Renal cortex interstitium (tissue), 15 donors: ENCODE measurements at places on chromosomes 7 and 10. TPM values are rescaled to one million over a fixed set of nuclear protein-coding genes. Genes with fewer than 3 reads are reported as not detected.

- no peak for DNase-seq
Observed at GRCh38 chr10:30114881-30115625, 55.7 kb upstream of the JCAD start.

DNA sequence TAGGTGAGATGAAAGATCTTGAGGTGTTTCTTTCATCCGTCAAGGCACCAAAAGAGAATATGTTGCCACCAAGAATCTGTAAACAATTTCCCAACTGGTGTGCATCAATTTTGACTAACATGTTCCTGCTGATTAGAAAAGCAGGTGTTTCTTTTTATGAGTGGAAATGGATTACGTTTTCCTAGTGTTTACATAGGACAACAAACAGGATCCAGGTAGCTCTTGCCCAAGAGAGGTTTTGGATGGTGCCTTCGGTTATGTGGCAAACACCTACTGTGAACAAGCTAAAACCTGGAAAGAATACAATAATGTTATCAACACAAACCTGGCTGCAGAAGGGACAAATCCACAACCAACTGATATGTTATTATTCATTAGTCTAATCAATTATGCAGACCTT is 53.6 kb upstream of the WNT16 start:
- no peak for DNase-seq

GRCh38 chr7:83957333-83957732 is 237.3 kb downstream of the SEMA3A start:
- no peak for DNase-seq

The DOCK1 gene
- 69.5 TPM for polyA plus RNA-seq

DNA sequence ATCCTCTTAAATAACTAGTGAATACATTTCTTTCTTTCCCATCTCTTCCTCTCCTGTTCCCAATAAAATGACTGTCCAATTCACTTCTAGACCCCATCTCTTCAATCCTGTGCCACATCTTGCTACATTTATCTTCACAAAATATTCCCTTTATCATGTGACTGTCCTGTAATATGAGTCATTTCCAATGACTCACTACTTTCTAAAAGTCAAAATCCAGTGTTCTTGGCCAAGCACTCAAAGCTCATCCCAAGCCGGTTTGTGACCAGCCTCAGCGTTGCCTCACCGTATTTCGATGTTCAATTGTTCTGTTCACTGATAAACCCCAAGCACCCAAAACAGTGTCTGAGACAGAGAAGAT is 104.7 kb downstream of the PARD3 start:
- DNase-seq = no peak

DNA sequence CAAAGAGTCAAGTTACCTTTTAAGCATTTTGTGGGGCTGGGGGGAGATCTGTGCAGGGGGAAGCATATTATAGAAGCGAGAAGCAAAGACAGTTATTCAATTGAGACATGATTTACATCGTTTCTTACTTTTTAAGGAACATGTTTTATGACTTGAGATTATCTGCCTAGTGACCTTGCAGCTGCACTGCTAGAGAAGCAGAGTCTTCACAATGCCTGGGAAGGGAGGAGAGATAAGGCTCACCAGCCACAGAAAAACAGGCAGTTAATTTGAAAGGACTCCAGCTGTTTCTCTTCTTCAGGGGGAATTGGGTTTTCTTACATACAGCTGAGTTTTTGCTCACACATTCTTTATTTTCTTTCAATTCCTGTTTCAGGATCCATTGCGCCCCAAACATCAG is 31.0 kb downstream of the PHYH start:
- DNase-seq = peak; percentile 43

DNA sequence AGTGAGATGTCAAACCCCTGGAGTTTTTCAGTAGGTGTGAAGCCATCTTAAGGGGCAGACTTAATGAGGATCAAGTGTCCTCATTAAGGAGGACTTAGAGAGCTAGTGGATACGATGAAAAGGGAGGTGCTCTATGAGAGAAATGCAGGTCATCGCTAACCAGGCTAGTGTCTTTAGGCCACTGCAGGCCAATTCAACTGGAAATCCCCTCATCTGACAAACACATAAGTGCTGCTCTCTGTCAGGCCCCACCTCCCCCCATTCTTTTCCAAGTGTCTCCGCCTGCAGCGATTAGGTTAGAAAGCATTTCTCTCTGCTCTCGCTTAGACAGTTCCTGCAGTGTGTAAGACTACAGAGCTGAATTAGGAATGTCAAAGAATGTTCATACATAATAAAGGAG is 33.7 kb downstream of the RBM28 start:
- DNase-seq = no peak

DNA sequence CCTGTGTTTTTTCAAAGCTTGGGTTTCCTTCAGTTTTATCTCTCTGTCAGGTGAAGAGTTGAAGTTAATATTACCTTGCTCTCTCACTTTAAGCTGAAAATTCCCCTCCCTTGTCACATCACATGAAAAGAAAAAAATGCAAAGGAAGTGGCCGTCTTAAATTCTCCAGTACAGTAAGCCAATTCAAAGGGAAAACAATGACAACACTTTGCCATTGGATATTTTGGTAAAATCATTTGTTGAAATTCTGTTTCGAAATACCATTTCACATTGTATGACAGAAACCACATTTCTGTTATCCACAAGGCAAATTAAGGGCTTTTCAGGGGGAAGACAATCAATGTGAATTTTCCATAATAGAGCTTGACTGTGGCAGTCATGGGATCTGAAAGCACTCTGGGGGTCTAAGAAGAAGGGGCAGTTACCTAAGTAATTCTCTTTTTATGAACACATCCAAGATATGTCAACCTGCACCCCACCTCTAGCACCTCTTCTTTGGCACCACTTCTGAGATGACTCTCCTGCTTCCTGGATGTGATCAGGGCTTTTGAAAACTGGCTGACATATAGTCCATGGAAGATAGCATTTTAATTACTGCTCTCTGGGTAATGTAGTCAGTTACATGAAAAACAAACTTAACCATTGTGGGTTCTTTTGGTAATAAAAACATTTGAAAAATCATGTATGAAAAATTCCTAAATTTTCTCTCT is 63.8 kb downstream of the ENTPD1 start:
- no peak for DNase-seq

GRCh38 chr7:51850126-51850525 is 533.5 kb upstream of the COBL start:
- no peak for DNase-seq

The TSPAN33 gene
- 73.9 TPM for polyA plus RNA-seq

DNA sequence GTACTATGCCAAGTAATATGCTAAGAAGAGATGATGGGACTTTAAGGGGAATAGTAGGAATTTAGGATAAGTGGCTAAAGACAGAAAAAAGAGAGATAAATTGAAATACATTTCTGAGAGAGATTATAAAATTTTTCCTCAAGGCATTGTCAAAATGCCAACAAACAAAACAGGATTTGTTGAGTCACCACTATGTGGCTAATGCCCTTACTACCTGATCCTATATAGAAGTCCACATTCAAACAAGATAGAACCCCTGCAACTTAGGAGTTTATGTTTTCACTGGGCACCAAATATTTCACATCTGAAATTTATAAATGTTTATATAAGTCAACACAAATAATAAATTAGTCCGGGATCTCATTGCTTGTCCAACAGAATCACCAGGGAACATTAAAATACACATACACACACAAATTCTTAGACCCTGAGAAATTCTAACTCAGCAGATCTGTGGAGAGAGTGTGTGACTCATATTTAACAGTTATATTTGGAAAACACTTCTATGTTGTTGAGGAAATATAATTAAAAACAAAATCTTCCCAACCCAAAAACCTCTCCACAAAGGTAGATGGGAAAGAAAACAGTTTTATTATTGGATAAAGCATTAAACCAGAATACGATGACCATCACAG is 154.3 kb downstream of the PPP1R3A start:
- DNase-seq = no peak

The ACHE gene
- polyA plus RNA-seq = 6.7 TPM

DNA sequence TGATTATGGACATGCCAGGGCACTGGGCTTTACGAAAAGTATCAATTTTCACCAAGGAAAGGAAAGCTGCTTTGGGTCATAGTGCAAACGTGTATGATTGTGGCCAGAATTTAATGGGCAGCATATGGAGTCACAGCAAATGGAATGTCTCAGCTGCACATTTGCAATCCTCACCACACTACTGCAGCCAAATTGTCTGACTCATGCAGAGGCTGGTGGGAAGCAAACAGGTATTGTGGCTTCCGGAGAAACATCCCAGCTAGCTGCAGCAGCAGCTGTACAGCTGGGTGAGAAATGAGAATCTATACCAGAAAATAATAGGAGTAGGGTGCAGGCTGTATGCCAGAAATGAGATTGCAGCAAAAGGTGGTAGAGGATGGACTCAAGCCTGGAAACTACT is 374.7 kb upstream of the VWC2 start:
- no peak for DNase-seq

DNA sequence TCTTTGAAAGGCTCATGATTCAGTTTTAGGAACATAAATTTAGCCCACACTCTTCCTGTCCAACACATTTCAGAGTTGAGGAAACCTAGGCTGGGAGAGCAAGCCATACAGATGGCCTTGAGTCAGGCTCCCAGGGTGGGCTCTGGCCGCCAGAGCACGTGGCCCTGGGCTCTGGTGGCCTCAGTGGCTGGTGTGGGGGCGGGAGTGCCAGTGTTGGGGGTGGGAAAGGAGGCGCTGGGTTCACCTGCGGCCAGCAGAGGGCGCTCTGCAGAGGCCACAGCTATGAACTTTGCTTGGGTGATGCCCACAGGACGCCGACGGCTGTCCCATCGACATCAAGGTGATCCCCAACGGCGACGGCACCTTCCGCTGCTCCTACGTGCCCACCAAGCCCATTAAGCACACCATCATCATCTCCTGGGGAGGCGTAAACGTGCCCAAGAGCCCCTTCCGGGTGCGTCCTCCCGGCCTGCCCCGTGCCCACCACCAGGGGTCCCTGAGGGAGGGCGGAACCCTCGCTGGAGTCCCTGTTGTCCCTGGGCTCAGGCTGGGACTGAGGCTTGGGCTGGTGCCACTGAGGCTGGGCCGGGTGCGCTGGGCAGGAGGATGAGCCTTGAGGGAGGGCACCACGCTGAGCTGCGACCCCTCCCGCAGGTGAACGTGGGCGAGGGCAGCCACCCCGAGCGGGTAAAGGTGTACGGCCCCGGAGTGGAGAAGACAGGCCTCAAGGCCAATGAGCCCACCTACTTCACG is 11.9 kb downstream of the FLNC start:
- no peak for DNase-seq

- DNase-seq = no peak
Observed at GRCh38 chr10:29646238-29646902, 11.6 kb upstream of the SVIL start.

DNA sequence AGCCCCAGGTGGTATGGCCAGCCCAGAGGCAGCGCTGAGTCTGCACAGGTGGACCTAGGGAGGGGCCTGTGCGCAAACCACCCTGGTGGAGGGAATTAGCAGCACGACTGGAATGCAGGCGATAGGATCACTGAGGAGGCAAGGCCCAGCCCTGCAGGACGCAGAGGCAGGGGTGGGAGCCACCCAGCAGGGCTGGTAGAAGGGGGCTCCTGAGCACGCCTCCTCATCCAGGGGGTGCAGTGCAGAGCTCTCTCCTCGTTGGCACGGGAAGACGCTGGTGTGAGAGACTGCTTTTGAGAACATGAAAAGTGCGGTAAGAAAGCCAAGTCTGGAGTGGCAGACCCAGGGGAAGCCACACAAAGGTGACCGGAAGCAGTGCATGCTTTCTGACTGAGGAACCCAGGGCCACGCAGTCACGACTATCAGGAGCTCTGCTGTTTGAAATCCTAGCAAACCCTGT is 6.0 kb downstream of the FXYD4 start:
- no peak for DNase-seq

DNA sequence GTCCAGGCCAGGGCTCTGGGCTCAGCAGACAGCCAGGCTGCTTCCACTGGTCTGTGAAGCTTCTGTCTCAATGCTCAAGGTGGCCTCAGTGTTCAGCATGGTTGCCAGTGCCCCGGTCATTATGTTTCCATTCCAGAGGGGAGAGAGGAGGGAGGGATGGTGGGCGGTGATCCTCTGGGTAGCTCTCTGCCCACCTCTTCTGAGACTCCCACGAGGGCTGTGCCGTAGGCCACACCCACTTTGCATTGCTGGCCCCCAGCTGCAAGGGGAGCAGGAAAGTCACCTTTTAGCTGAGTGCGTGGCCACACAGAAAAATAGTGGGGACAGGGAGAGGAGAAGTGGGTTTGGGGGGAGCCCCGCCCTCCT is 42.5 kb downstream of the FOXK1 start:
- no peak for DNase-seq

The CTTNBP2 gene
- 34.5 TPM for polyA plus RNA-seq

The SPOCK2 gene
- polyA plus RNA-seq = 119 TPM

DNA sequence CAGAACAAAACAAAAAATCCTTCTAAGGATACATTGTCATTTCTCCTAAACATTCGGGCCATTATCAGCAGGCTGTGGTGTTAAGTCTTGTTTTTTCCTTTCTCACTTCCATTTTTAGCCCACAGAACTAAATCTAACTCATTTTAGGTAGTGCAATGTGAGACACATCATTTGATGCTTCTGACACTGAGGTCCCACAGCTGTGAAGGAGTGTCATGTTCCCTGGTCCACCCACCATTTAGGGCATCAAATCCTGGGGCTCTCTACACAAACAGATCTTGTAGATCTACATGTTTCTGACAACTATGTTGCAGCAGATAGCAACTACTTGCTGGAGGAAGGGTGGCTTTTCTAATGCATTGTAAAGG is 232.5 kb upstream of the IGFBP3 start:
- no peak for DNase-seq

The TMEM248 gene
- 67.5 TPM for polyA plus RNA-seq

GRCh38 chr10:49368256-49368655 is 27.6 kb downstream of the DRGX start:
- no peak for DNase-seq

DNA sequence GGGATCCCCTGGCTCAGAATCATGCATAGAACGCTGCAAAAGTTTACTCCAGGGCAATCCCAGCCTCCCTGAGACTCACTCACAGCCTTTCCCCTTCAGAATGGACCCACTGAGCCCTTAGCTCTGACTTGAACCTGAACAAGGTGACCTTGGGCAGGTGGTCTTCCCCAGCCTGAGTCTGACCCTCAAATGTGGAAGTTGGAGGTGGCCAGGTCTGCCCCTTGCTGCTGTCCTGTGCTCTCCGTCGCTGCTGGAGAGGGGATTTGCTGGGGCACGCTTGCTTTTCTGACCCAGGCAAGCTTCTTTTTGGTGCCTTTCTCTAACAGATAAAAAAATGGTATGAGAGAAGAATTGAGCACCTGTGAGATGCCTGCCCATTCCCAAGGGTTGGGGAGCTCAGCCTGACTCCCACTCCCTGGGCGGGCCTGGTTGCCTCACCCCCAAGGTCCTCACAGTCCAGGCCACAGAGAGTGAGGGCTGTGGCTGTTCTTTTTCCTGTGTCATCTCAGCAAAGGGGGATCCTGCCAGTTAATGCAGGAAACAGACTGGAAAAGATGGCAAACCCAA is 46.6 kb upstream of the IGFBP3 start:
- no peak for DNase-seq

The TRIL gene
- polyA plus RNA-seq = 53.5 TPM

DNA sequence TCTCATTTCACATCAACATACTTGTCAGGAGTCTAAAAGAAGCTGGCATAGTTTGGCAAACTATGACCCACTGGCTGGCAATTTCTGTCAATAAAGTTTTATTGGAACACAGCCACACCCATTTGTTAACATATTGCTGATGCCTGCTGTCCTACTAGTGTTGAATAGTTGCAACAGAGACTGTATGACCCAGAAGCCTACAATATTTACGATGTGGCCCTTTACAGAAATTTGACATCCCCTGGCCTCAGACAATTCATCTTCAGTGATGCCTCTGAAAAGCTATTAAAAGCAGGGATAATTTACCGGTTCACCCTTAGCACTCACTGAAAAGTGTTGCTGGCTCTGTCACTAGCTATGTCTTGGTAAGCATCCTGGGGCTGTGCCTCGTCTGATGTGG is 155.2 kb downstream of the ARID5B start:
- no peak for DNase-seq

The RRP12 gene
- polyA plus RNA-seq = 25.9 TPM
